Astrocyte of the hippocampus (primary cell): ENCODE measurements at places on chromosomes 2 and 18.

DNA sequence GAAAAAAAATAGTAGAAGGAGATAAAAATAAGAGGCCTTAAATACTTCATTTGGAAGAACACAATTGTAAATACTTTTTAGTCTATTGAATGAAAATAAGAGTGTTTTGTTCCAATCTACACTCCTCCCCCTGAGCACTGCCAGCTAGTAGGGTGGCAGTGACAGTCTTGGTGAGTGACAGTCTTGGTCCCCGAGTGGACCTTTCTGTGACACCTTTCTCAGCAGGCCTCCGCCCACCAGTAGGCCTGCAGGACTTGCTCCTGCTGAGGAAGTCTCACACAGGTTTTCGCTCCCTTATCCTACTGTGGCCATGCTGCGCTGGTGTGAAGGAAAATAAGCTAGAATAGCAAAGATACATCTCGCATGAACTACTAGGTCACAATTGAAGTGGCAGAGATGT is 666.8 kb downstream of the NR4A2 start:
- DNase-seq = no peak

DNA sequence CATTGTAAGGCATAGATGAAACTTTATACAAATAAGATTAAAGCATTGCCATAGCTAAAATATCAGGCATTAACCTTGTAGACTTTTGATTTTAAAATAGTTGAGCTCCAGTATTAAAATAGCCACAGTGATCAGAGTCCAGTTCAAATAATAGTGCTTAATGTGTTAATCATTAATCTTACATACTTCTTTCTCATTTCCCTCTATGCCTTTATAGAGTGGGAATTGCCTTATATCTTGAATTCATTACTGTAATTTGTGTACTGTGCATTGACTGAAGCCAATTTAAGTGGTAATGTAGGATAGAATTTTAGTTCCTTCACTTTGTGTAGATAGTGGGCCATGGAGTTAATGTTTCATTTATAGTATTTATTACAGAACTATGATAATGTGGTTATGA is 549.2 kb upstream of the VWC2L start:
- no peak for DNase-seq

- no peak for DNase-seq
Observed at GRCh38 chr2:238055841-238056240, 5.0 kb upstream of the SCLY start.

DNA sequence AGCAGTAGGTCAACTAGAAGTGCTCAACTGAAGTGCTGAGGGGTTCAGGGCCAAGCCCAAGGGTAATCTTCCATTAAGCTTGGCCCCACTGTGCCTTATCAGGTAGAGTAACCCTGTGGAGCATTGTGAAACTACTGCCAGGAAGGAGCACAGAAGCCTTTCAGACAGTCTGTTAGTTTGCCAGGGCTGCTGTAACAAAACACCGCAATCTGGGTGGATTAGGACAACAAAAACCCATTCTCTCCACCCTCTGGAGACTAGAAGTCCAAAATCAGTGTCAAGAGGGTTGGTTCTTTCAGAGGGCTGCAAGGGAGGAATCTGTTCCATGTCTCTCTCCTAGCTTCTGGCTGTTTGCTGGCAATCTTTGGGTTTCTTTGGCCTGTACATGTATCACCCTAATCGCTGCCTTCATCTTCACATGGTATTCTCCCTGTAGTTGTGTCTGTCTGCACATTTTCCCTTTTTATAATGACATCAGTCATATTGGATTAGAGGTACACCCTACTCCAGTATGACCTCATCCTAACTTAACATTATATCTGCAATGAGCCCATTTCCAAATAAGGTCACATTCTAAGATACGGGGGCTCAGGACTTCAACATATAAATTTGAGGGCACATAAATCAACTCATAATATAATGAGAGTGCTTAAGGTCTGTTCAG is 21.2 kb downstream of the VIT start:
- no peak for DNase-seq

- DNase-seq = peak; percentile 93
Observed at GRCh38 chr2:120736624-120737339, 1.1 kb downstream of the GLI2 start.

- DNase-seq = peak; percentile 61
Observed at GRCh38 chr2:218217360-218218267, 625 bp downstream of the ARPC2 start.

DNA sequence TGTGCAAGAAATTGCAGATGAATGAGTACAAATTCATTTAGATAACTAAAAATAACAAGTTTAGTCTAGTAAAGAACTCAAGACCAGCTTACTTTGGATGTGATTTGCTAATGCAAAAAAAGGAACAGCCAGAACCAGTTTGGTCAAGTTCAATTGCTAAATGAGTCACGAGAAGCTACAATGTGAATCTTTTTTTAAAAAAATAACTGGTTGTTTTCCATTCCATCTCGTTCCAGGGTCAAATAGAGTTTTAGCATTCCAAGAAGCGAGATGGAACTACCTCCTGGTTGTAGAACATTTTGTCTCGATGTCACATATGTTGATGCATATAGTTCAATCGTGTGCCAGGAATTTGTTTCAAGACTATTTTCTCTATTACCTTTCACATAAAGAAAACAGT is 65.0 kb upstream of the IKZF2 start:
- peak; percentile 77 for DNase-seq

DNA sequence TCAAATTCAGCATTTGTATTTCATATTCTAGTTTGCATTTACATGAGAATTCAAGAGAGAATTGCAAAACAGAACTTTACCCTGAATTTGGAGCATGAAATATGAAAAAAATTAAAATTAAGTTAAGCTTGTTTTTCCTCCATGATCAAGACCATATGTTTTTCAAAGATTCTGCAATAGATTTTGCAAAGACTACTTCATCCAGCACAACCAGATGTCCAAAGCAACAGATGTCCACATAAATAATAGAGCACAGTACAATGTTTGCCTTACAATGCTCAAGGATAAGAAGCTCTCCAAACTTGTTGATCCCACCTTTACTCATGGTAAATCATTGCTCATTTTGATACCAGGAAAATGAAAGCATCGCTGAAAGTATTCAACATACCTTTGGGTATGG is 25.6 kb downstream of the FAP start:
- DNase-seq = no peak

- DNase-seq = no peak
Observed at GRCh38 chr18:6782861-6783260, 53.3 kb downstream of the ARHGAP28 start.

- no peak for DNase-seq
Observed at GRCh38 chr2:95029898-95030341, 4.4 kb downstream of the MAL start.

- DNase-seq = peak; percentile 69
Observed at GRCh38 chr2:5803547-5803946, 111.4 kb downstream of the SOX11 start.

DNA sequence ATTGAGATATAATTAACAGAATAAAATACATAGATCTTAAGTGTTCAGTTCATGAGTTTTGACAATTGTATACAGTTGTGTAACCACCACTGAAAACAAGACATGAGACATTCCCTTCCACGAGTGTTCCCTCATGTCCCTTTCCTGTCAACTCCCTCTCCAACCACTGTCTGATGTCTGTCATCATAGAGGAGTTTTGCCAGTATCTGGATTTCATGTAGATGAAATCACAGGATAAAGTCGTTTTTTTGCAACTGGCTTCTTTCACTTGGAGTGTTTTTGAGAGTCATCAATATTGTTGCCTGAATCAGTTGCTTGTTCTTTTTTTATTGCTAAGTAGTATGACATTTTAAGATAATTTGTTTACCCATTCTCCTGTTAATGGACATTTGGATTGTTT is 52.7 kb downstream of the RBMS1 start:
- DNase-seq = no peak

GRCh38 chr18:10111191-10111590 is 197.4 kb downstream of the VAPA start:
- no peak for DNase-seq

GRCh38 chr2:26245810-26246209 is 1.1 kb downstream of the HADHB start:
- peak; percentile 15 for DNase-seq

GRCh38 chr18:62935994-62936393 is 220.7 kb downstream of the PHLPP1 start:
- no peak for DNase-seq

DNA sequence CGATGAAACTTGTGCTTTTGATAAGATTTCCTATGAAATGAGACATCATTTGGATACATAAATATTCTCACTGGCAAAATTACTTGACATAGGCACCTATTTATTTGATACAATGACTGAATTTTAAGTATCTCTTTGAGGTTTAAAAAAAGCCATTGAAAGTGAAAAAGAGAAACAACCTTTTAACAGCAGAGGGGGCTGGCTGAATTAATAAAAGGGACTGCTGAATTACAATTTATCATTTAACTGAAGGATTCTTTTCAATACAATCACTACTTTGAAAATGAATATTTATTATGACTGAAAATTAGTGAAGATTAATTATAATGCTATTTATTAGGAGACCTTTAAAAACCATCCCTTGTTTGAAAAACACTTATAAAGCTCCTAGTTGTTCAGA is 335.3 kb downstream of the DLGAP1 start:
- DNase-seq = no peak

- DNase-seq = no peak
Observed at GRCh38 chr18:74154716-74155115, 6.4 kb downstream of the TIMM21 start.

- DNase-seq = no peak
Observed at GRCh38 chr2:148402786-148403185, 241.8 kb upstream of the EPC2 start.

DNA sequence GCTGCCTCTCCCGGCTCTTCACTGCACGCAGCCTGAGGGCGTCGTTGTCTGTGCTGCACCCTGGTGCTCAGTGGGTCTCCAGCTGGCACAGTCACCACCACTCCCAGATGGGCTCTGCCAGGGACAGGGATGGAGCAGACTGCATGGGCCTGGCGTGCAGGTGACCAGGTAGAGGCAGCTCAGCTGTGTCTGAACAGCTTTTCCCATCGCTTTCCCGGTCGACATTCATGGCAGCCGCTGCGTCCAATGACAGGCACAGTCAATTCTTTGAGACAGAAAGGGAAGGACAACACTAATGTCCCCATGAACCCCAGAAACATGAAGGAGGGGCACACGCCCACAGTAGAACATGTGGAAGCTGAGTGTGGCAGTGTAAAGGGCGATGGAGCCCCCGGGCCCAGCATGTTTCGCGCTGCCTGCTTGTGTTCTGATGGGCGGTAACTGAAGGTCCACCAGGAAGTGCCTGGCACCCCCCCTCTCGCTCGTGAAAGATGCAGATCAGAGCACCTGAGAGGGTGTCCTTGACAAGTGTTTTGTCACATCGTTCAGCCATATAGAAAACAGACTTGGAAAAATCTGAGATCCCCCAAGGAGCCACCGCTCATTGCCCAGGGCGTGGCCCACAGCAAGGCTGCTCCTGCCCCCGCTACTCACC is 122.4 kb downstream of the NFATC1 start:
- DNase-seq = no peak

DNA sequence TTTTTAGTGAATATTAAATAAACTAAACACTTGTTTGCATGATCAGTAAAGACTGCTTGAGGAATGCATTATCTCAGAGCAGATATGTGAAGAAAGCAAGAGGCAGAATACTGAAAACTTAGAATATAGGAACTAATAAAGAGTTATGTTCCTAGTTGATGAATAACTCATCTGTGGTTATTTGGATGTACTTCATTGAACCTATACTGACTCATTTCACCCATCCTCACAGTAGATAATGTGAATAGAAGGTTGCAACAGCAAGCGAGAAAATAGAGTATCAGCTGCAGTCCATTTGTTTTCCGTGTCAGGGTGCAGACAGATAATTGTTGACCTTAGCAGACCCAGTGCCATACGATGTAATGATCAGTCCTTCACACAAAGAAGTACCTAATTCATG is 945.7 kb upstream of the LRRTM1 start:
- no peak for DNase-seq

GRCh38 chr2:51782921-51783765 is 751.2 kb upstream of the NRXN1 start:
- peak; percentile 7 for DNase-seq

DNA sequence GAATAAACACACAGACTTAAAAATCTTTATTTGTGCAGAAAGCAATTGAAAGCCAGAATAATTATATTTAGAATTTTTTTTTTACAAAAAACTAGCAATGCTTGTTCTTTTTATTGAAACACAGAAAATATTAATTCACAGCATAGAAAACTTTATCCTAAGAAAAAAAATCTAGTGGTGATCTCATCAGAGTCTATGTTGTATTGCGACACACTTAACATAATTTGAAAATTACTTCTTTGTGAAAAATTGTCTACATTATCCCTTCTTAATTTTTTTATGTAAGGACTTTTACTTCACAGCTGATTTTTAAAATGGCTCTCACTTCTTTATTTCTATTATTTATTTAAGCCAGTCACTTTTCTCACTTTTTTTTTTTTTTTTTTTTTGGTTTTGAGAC is 103.4 kb downstream of the LDLRAD4 start:
- no peak for DNase-seq

DNA sequence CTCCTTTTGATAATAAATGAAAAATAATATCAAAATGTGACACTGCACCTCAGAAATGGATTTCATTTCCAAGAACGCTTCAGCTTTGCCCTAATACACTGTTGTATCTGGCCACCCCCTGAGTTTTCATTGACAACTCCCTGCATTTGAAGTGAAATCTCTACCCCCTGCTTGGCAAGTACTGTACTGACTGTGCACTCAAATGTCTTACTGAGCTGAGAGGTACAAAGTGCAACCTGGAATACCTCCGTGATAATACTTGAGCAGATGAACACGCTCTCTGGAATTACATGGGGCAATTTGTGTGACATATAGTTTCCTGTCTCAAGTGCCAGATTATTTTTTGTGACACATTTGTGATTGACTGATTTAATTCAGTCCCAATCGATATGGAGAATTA is 231.1 kb downstream of the LRP1B start:
- DNase-seq = no peak

DNA sequence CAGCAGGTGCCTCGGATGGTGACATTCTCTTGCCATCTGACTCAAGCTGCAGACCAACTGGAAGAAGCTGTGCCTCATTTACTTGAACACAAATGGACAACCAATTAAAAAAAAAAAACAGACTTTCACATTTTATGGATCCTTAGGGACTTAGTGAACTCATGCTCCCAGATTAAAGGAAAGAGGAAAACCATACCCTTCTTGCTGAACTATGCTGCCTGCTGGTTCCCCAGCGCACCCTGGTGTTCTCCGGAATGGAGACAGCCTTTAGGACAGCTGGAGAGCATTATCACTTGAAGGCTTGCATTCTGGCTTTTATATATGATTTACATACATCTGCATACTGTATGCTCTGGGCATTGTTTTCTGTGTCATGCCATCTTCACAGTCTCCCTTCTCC is 370.7 kb downstream of the SLC4A3 start:
- DNase-seq = no peak

DNA sequence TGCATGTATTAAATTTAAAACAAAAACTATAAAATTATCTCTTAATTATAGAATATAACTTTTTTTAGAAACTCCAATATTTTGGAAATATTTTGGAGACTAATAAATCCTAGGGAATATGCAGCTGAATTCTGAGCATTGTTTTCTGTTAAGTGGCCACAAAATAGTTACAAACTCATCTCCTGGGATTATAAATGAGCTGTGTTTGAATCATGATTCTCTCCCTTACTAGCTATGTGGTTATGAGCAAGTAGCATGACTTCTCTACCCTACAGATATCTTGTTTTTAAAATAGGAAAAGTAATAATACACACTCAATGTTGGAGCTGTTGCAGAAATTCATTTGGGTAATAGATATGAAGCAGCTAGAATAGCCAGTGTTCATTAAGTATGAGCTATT is 137.9 kb upstream of the ITGA4 start:
- no peak for DNase-seq

- no peak for DNase-seq
Observed at GRCh38 chr2:30236591-30237238, 5.4 kb downstream of the LBH start.
